ENCODE measurements at places on chromosomes 6 and 20. TPM values are rescaled to one million over a fixed set of nuclear protein-coding genes. Genes with fewer than 3 reads are reported as not detected.

MAS1 gene
- not detected for total RNA-seq

GPX5 gene
- not detected for total RNA-seq

CGA gene
- not detected for total RNA-seq

- no peak for DNase-seq
These were observed 51.4 kb downstream of the RIN2 start for GRCh38 chr20:19809505-19809904.

- DNase-seq: peak; percentile 63
These were observed 119.5 kb downstream of the FOXC1 start for GRCh38 chr6:1729133-1729749.

DNA sequence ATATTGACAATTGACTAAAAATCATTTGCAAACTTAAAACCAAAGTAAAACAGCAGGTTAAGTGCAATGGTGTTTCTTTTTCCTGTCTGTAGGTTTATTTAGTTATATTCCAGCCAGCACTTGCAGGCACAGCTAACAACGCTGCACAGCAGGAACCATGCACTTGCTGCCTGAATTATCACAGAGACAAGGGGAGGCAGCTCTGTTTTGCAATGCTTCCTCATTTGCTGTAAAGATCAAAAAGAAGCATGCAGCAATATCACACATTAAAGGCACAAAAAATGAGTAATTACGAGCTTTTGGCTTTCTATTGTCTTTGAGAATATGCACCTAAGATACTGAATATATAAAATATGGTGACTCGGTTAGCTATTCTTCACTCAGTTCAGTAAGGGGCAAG is 241.9 kb downstream of the EPHA7 start:
- no peak for DNase-seq

GRCh38 chr6:26017632-26017966 is 55.0 kb downstream of the TRIM38 start:
- DNase-seq: peak; percentile 83

GRCh38 chr20:59976156-59976782 is 18.0 kb downstream of the CDH26 start:
- DNase-seq: no peak

DNA sequence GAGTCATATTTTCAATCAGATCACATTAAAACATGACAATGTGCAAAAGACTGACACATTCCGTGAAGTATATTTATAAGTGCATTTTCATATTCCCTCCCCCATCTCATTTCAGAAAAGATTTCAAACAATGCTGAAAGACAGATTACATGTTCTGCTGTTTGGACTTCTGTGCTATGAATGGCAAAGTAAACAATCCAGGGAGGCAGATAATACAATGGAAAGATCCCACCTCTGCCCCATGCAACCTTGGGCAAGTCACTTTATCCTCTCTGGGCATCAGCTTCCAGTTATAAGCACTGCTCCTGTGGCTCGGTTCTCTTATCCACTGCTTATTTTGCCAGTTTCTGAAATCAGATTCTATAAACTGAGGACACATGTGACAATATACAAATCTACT is 110.2 kb downstream of the RCAN2 start:
- no peak for DNase-seq

DNA sequence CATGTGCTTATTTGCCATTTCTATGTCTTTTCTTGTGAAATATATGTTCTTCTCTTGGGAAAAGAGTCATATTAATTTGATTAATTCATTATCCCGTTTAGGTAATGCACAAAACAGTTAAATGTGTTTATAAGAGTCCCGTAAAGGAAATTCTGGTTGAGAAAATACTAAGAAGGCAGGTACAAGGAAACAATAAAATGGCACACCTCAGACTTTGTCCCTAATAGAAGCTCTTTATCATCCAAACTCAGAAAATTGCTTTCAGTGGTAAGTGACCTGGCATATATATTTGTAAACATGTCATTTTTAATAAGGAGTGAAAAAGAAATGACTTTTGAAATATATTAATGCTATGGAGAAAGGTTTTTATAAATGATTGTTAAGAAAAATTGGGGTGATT is 540.5 kb upstream of the CITED2 start:
- no peak for DNase-seq

DNA sequence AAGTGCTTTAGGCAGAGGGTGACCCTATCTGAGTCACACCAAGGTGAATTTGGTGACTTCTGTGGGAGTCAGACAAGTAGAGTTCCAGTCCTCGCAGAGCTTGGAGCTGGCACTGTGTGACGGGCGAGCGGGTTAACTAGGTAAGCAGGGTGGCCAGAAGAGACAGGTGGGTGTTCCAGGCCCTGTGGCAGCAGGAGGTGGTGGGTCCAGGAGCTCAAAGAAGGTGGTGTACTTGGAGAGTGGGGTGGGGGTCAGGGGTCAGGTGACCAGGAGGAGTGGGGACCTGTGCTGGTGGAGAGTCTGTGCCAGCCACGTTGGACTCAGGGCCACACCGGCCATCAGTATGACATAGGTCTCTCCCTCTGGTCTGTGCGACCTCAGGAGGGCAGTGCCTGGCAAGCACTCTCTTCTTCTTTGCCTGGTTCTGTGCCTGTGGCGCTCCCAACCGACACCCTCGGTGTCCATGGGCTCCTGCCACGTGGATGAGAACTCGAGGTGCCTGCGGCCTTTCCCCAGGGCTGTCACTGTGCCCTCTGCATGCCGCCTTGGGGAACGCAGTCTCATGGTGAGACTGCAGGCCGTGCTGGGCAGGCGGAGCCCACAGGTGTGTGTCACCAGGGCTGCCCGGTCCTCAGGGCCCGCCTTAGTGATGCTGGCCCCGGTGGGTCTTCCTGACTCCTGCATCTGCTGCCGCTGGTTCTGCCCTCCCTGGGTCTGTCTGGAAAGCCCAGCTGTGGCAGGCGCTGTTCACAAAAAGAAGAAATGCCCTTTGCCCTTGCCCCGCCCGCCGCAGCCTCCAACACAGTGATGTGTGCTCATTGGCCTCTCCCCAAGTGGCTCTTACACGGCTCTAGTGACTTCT is 1.6 kb downstream of the MRGBP start:
- no peak for DNase-seq

GRCh38 chr6:148682252-148682651 is 64.6 kb upstream of the UST start:
- no peak for DNase-seq

DNA sequence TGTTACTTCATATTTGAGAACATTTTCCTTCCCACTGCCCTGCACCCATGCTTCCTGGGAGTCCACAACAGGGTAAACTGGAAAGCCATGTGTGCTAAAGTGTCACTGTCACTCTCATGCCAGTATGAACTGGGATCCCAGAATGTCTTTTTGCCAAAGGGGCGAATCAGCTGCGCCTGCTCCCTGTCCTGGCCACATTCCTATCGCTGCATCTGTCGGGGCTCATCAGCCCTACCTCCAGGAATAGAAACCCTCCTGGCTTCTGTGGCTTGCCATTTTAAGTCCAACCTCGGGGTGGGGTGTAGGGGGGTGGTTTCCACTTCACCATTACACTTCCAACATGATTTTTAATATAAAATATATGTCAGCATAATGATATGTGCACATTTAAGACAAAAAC is 933 bp downstream of the KLHL31 start:
- no peak for DNase-seq

DNA sequence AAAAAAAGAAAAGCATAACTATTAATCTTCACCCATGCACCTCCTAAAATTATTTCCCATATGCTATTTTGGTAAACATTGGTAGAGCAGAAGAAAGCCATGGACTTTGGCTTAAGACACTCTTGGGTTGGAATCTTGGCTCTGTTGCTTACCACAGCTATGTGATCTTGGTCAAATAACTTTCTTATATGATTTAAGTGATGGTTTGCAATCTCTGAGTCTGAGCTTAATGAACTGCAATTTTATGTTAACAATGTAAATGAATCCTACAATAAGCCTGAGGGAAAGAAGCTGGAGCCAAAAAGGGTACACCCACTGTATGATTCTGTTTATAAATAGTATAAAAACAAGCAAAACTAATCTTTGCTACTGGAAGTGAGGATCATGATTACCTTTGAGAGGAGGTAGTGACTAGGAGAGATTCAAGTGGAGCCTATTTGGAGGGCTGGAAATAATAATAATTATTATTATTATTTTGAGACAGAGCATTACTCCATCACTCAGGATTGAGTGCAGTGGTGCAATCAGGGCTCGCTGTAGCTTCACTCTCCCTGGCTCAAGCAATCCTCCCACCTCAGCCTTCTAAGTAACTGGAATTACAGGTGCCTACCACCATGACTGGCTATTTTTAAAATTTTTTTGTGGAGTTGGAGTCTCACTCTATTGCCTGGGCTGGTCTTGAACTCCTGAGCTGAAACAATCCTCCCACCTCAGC is 34.5 kb downstream of the ABRACL start:
- DNase-seq: no peak

DNA sequence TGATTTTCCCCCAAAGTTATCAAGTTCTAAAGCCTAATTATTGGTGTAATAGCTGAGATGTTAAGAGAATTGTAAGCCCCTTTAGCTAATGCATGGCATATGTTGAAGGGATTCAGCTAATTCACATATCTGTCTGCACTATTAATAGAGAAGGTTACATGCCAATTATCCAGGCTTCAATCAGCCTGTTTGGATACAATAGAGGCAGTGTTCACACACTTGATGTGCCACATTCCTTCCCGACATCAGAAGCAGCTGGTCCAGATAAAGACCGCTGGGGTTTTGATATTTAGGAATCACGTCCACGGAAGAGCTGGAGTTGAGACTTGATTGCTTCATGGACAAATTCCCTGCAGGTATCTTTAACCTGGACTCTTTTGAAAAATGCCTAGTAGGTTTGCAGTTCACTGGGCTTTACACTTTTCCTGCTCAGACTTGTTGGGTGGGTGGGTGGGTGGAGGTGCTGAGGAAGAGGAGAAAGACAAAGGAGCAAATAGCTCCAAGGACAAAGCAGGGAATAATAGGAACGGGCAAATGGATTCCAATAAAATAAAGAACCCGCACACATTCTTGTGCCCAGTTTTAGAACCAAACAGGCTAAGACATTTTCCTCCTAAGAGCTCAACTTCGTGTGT is 142.6 kb upstream of the ZNF217 start:
- DNase-seq: peak; percentile 31

Measured in dermis blood vessel endothelial cell (primary cell).